Immature natural killer cell (primary cell): ENCODE measurements at places on chromosomes 7 and 10. TPM values are rescaled to one million over a fixed set of nuclear protein-coding genes. Genes with fewer than 3 reads are reported as not detected.

Gene ELFN1
- not detected for polyA plus RNA-seq

DNA sequence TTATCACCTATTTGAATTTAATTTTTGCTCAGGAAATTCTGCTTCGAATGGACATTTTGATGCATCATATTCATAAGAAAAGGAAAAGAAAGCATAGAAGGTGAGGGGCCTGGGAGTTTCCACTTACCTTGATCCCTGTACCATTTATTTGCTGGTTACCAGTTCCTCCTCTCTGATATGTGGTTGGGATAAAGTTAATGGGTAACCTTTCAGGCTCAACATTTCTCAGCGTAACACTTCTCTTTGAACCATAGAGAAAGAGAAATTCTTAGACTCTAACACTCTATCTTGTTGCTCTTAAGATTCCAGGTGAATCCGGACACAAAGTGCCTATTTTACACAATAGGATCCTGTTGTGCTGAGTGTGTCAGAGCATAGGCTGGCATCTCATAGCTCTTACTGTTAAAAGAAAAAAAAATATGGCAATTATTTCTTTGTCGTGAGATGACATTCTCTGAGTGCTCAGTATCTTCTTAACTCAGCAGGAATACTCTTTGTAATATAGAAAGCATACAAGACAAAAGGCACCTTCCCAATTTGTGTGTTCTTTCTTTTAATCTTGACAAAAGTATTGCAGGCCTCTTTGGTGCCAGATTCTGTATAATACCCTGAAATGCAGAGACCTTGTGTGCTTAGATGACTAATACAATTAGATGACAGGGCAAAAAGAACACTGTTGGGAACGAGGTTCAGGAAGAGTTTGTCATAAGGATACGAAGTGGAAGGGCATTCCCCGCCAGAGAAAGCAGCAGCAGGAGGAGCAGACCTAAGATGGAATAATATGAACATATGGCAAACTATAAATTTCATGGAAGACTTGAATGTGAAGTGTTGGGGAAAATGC is 689.6 kb downstream of the NRG3 start:
- H3K4me3 ChIP-seq: no peak overlapping the region
- no peaks in the 10 kb centered on the region for H3K36me3 ChIP-seq
- H3K27ac ChIP-seq: no peak overlapping the region
- no peaks in the 10 kb centered on the region for H3K4me1 ChIP-seq

DNA sequence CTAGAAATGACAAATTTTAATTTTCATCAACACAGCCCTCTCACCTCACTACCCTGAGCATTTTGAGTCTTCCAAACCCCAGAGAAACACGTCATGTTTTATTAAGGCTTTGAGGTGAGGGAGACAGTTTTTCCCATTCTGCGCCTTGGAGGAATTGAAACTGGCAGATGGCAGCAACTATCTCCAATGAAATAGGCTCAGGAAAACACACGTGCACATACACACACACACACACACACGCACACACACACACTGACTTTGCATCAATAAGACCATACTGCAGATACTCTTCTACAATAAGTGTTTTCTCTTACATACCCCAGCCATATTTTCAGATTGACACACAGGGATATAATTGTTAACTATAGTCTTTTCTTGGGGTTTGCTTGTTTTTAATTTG is 3.2 kb upstream of the SFTPA2 start:
- H3K36me3 ChIP-seq: no peaks in the 10 kb centered on the region
- peaks cover 2% of the 10 kb centered on the region for H3K4me1 ChIP-seq
- H3K4me3 ChIP-seq: no peak overlapping the region
- no peaks in the 10 kb centered on the region for H3K27me3 ChIP-seq
- no peak overlapping the region for H3K27ac ChIP-seq
- no peak for DNase-seq

DNA sequence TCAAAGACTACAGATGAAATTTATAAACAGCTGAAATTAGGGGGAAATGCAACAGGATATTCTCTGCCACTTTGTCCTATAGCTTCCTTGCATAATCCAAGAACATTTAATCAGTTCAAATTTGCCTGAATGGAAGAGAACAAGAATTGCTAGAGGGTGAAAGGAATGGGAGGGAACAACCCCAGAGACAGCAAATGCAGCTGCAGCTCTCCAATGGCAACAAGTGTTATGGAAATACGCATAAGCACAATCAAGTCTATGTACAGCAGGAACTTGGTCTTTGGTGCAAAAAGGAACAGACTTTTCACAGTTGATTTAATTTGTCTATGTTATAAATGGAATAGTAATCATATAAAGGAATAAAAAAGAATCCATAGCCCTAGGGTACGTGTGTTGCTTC is 269.0 kb upstream of the ETV1 start:
- no peak overlapping the region for H3K27ac ChIP-seq
- no peaks in the 10 kb centered on the region for H3K36me3 ChIP-seq
- no peaks in the 10 kb centered on the region for H3K4me1 ChIP-seq
- no peak overlapping the region for H3K4me3 ChIP-seq

Gene LBX1
- not detected for polyA plus RNA-seq

DNA sequence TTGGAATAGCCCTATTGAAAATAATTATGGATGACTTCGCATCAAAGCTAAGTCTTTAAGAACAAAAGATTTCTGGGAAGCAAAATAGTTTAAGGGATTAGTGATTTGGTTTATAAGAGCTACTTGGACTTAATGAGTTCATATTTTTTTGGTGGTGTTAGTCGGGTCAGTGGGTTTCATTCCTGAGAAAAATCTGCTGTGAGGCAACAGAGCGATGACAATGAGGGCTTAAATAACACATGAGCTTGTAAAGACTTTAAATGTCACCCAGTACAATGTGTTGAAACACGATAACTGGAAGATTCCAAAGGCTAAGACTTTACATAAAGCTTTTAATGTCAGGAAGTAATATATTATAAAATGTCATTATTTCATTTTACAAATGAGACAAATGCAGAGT is 178.8 kb downstream of the ARL4A start:
- H3K36me3 ChIP-seq: no peaks in the 10 kb centered on the region
- no peaks in the 10 kb centered on the region for H3K4me1 ChIP-seq
- DNase-seq: no peak
- no peaks in the 10 kb centered on the region for H3K27me3 ChIP-seq
- H3K4me3 ChIP-seq: no peak overlapping the region
- H3K27ac ChIP-seq: no peak overlapping the region

Gene ARF5
- polyA plus RNA-seq: 272 TPM

Gene GPR15LG
- not detected for polyA plus RNA-seq

- no peak for DNase-seq
- no peaks in the 10 kb centered on the region for H3K4me1 ChIP-seq
- no peak overlapping the region for H3K27ac ChIP-seq
- no peak overlapping the region for H3K4me3 ChIP-seq
- no peaks in the 10 kb centered on the region for H3K27me3 ChIP-seq
- no peaks in the 10 kb centered on the region for H3K36me3 ChIP-seq
Measured at GRCh38 chr7:46756256-46756655, 825.7 kb downstream of the TNS3 start.

DNA sequence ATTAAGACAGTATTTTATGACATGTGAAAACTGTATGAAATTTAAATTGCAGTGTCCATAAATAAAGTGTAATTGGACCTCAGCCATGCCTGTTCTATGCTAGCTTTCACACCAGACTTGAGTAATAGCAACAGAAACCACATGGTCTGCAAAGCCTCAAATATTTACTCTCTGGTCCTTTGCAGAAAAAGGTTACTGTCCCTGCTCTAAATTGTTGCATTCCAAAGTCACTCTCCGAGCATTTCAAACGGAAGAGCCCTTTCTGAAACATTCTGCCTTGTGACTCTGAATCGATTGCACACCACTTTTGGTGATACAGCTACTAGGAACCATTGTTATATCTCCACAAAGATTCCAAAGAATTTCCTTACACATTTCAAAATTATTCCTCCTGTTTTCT is 81.0 kb upstream of the STK17A start:
- H3K27me3 ChIP-seq: peaks cover 5% of the 10 kb centered on the region
- no peak for DNase-seq
- no peaks in the 10 kb centered on the region for H3K4me1 ChIP-seq
- no peak overlapping the region for H3K27ac ChIP-seq
- H3K4me3 ChIP-seq: no peak overlapping the region
- no peaks in the 10 kb centered on the region for H3K36me3 ChIP-seq

- DNase-seq: no peak
- no peak overlapping the region for H3K4me3 ChIP-seq
- H3K27ac ChIP-seq: no peak overlapping the region
- H3K4me1 ChIP-seq: no peaks in the 10 kb centered on the region
Measured at GRCh38 chr7:71343039-71343438, 211.1 kb downstream of the GALNT17 start.

Gene CLRN3
- polyA plus RNA-seq: not detected

Gene ANKRD1
- not detected for polyA plus RNA-seq

DNA sequence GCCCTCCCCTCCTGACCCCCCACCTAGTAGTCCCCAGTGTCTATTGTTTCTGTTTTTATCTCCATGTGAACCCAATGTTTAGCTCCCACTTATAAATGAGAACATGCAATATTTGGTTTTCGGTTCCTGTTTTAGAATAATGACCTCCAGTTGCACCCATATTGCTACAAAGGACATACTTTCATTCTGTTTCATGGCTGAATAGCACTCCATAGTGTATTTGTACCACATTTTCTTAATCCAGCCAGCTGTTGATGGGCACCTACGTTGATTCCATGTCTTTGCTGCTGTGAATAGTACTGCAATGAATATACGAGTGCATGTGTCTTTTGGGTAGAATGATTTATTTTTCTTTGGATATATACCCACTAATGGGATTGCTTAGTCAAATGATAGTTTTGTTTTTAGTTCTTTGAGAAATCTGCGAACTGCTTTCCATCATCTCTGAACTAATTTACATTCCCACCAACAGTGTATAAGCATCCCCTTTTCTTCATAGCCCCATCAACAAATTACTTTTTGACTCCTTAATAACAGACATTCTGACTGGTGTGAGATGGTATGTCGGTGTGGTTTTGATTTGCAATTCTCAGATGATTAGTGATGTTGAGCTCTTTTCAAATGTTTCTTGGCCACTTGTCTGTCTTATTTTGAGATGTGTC is 128.4 kb upstream of the PHYHIPL start:
- H3K4me3 ChIP-seq: no peak overlapping the region
- H3K36me3 ChIP-seq: no peaks in the 10 kb centered on the region
- no peak for DNase-seq
- H3K27ac ChIP-seq: no peak overlapping the region
- H3K27me3 ChIP-seq: no peaks in the 10 kb centered on the region

DNA sequence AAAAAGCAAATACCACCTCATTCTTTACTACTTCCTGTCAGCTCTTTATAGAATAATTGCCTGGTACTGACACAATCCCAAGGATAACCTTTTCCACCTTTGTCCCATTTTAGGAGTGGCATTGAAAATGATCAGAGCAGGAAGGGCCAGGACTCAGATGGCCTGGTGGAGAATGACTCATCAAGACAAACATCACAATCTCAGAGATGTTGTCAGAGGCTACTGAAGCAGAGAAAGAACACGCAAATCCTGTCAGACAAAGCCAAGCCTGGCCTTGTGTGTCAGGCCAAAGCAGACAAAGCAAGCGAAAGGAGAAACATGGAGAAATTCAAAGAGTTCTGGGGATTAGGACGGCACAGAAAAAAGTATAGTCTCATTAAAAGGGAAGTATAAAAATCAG is 40.9 kb downstream of the NSUN6 start:
- no peak overlapping the region for H3K4me3 ChIP-seq
- H3K27ac ChIP-seq: no peak overlapping the region
- no peaks in the 10 kb centered on the region for H3K27me3 ChIP-seq
- DNase-seq: no peak

- no peaks in the 10 kb centered on the region for H3K36me3 ChIP-seq
- no peak overlapping the region for H3K4me3 ChIP-seq
- no peaks in the 10 kb centered on the region for H3K4me1 ChIP-seq
- no peak overlapping the region for H3K27ac ChIP-seq
- peaks cover 1% of the 10 kb centered on the region for H3K27me3 ChIP-seq
Measured at GRCh38 chr7:45650404-45651394, 76.5 kb downstream of the ADCY1 start.

GRCh38 chr10:2329082-2329481 is 591.8 kb upstream of the ADARB2 start:
- H3K27me3 ChIP-seq: peaks cover 4% of the 10 kb centered on the region
- DNase-seq: no peak
- H3K4me3 ChIP-seq: no peak overlapping the region
- H3K36me3 ChIP-seq: no peaks in the 10 kb centered on the region
- no peaks in the 10 kb centered on the region for H3K4me1 ChIP-seq

DNA sequence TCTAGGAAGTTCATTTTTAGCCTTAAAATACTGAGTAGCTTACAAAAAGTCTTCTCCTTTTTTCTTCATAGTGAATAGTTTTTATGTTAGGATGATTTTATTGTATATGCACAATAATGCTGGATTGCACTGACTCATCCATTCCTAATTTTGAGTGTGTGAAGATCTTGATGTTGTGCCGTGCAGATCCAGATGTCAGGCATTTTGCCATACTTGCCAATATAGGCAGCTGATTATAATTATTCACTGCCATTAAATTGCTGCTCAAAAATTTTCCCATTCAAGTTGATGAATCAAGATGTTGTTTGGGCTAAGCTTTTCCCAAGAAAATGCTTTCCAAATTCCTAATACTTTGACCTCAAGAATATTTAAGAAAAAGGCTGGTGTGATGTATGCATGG is 218.3 kb downstream of the AHR start:
- peaks cover 7% of the 10 kb centered on the region for H3K4me1 ChIP-seq
- no peaks in the 10 kb centered on the region for H3K27me3 ChIP-seq
- no peak overlapping the region for H3K4me3 ChIP-seq
- no peak for DNase-seq

- H3K27ac ChIP-seq: no peak overlapping the region
Measured at GRCh38 chr7:66050337-66050957, 25.2 kb upstream of the ASL start.
